AG04449 (cell line): ENCODE measurements at places on chromosomes 16 and 17.

GRCh38 chr17:13031718-13032350 lies 14.0 kb upstream of the ELAC2 start:
- DNase-seq: no peak

GRCh38 chr17:12579288-12579687 lies 86.4 kb upstream of the MYOCD start:
- DNase-seq: no peak

DNA sequence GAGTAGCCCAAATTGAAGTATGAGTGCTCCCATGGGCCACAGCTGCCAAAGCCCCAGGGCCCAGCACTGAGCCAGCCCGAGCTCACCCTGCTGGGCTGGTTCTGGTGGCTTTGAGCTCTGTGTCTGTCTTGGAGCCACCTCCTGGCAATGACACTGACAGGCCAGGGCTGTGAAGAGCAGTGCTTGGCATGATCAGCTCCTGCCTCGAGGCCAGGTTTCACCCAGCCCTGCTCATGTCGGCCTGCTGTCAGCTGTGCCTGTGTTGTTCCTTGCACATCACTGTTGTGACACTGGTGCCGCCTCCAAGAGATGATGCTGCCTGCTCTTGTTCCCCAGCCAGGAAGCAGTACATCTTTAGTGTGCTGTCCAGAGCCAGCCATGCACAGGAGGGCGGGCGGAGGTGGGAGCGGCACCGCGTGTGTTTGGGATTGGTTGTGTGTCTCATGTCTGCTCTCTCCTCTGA lies 26.0 kb downstream of the PLD6 start:
- no peak for DNase-seq

DNA sequence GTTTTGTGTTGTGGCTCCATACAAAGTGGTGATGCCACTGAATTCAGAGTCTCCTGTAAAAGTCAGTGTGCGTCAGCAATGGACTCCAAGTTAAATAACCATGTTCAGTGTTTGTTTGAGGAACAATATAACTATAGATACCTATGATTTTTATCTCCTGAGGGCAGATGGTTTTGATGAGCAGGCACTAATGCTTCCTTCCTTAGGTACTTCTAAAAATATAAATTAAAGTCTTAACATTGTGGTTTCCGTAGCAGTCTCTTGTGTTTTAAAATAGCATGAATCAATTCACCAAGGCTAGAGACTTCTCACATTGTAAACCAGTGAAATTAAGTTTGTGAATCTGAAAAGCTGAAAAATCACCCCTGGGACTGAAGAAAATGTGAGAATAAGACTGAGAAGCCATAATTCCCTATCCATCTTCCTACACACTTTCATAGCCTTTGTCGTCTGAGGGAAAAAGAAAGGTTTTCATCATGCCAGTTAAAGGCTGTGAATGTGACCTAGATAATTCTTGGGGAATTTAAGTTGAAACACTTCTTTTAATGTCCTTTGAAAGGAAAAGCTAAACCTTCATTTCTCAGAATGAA lies 1502.9 kb downstream of the CDH11 start:
- no peak for DNase-seq

- DNase-seq: no peak
Observed at GRCh38 chr16:83652943-83653342, 154.8 kb upstream of the HSBP1 start.

- no peak for DNase-seq
Observed at GRCh38 chr17:59510611-59511010, 54.8 kb upstream of the DHX40 start.

DNA sequence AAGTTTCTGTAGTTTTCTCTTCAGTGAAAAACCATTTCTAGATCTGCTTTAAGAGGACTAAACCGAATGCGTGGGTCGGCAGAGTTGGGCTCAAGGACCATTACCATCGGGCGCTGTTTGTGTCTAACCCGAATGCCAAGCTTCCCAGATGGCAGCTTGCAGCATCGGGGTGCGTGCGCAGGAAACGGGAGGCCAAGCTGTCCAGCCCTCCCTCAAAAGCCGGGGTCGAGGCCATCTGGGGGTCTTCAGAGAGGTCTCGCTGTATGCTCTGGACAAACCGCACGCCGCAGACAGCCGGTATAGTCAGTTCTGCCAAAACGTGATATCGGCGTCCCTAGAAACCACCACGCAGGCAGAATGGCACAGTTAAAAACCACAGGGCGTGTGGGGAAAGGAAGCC lies 178.8 kb downstream of the BANP start:
- no peak for DNase-seq

DNA sequence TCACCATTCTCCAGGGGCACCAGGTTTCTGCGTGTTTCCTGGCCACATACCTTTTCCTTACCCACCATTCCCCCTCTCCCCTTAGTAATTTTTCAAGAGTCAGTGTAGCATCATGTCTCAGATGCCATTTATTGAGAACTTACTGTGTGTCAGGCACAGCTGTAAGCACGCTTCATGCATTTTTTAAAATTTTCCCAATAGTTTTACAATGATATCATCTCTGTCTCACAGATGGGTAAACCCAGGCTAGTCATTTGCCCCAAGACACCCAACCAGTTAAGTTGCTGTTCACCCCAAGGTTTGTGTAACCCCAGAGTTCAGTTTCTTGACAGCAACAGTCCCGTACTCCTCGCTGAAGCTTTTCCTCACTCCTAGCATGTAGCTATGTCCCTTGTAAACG lies 56.4 kb upstream of the IRX3 start:
- DNase-seq: no peak

DNA sequence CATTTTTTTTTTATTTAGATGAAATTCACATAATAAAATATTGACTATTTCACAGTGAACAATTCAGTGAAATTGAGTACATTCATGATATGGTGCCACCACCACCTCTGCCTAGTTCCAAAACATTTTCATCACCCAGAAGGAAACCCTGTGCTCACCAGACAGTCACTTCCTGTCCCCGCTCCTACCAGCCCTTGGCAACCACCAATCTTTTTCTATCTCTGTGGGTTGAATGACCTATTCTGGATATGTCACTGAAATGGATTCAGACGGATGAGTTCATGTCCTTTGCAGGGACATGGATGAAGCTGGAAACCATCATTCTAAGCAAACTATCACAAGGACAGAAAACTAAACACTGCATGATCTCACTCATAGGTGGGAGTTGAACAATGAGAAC lies 40.5 kb downstream of the ATP2C2 start:
- DNase-seq: no peak

DNA sequence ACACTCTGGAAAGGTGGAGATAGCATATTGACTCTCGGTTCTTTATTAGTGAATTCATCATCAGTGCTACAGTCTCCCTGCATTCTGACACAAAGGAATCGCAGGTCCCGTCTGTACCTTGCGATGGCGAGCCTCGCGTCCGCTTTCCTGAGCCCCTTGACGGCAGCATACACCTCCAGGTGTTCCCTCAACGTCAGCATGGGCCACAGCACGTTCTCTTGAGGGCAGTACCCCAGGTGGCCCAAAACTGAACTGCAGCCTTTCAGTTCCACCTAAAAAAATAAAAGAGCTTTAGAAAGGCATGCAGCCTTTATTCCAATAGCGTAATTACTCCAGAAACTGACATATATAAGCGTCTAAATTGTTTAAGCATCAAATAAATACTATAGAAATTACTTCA lies 24.2 kb upstream of the ABCA9 start:
- DNase-seq: no peak

GRCh38 chr17:41803049-41804020 lies 8.4 kb downstream of the P3H4 start:
- DNase-seq: no peak
